LHCN-M2 (cell line): ENCODE measurements at places on chromosomes 6 and 20. TPM values are rescaled to one million over a fixed set of nuclear protein-coding genes. Genes with fewer than 3 reads are reported as not detected.

Gene GMPR
- 4.9 and 6.0 TPM in 2 replicates for total RNA-seq

Gene CDH26
- total RNA-seq: 0.06 TPM in 1 of 2 replicates, not detected in the other

Gene DCDC2
- 0.13 TPM in 1 of 2 replicates, not detected in the other for total RNA-seq

Gene LCA5
- total RNA-seq: 2.2 and 3.6 TPM in 2 replicates

Gene DDX43
- not detected in 2 replicates for total RNA-seq

Gene FNDC1
- not detected in 2 replicates for total RNA-seq

Gene CLPSL2
- total RNA-seq: not detected in 2 replicates
